ENCODE measurements at places on chromosomes 7 and 10.

- no peak for DNase-seq
These were observed 81.2 kb downstream of the ANKRD7 start for GRCh38 chr7:118305671-118306070.

- peak; percentile 3 for DNase-seq
These were observed 380.9 kb downstream of the LRRTM3 start for GRCh38 chr10:67306588-67307205.

DNA sequence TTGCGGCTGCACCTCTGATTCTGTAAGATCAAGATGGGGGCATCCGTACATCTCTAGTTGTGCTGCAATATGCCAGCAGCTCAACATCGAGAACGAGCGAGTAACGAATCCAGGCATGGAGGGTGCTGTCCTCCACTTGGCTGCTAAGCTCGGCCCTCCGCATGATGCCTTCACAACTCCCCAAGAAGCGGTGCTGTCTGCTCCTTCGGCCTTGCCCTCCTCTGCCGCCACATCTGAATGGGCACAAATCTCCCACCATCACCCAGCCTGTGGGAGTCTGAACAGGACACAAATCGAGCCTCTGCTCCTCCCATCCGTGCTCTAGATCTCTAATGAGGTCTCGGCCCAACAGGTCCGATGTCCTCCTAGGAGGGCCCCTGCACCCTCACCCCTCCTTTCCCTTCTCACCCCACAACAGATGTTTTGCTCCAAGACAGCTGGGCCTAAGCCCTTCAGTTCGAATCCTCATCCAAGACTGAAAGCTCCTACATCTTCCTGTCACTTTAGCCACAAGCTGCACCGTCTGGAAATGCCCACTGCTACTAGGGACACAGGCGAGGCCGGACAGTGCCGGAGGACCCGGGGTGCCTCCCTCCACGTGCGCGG, 86.7 kb downstream of the ZNF33B start:
- no peak for DNase-seq

DNA sequence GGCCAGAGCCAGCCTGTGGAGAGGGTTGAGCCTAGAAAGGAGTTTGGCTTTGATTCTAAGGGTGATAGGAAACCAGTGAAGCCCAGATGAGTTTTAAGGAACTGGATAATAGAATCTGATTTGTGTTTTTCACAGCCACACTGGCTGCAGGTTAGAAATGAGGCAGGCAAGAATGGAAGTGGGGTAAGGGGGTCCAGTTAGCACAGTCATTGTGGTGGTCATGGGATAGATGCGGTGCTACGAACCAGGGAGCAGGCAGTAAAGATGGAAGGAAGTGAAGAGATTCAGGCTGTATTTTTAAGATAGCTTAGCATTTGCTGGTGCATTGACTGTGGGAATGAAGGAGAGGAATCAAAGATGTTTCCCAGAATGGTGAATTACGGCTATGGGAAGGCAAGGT, 322.2 kb downstream of the LRMDA start:
- DNase-seq: no peak

GRCh38 chr10:17805921-17806577, 3.1 kb upstream of the MRC1 start:
- no peak for DNase-seq

GRCh38 chr7:76315364-76315763, 12.9 kb downstream of the HSPB1 start:
- DNase-seq: no peak

DNA sequence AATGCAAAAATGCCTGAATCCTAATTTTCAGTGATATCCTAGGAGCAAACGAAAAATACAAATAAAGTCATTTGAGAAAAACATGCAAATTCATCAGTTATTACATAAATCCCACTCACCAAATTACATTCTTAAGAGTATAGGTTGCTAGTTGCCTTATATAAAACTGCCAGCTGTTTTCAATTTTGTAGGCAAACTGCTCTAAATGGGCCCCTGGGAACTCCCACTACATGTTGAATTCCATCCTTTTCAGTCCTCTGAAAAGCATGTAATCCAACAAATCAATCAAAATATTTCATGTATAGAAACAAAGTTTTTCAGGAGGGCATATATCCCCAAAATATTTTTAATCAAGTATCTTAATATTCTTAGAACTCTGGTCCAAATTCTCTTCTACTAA, 2.1 kb upstream of the JMJD1C start:
- peak; percentile 47 for DNase-seq

DNA sequence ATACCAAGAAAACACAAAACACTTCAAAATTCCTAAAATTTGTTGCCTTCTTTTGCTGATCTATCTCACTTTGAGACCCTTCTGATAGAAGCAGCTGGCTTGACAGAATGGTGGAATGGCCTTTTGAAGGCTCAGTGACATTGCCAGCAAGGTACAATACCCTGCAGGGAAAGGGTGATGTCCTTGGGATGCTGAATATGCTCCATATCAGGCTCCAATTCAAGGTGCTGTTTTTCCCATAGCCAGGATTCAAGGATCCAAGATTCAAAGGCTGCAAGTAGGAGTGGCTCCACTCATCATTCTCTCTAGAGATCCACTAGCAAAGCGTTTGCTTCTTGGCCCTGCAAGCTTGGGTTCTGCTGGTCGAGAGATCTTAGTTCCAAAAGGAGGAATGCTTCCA, 120.4 kb downstream of the USP6NL start:
- no peak for DNase-seq

- DNase-seq: no peak
These were observed 358.7 kb downstream of the PHF14 start for GRCh38 chr7:11332186-11332864.

GRCh38 chr10:44706745-44707144, 204.4 kb upstream of the TMEM72 start:
- peak; percentile 99 for DNase-seq

DNA sequence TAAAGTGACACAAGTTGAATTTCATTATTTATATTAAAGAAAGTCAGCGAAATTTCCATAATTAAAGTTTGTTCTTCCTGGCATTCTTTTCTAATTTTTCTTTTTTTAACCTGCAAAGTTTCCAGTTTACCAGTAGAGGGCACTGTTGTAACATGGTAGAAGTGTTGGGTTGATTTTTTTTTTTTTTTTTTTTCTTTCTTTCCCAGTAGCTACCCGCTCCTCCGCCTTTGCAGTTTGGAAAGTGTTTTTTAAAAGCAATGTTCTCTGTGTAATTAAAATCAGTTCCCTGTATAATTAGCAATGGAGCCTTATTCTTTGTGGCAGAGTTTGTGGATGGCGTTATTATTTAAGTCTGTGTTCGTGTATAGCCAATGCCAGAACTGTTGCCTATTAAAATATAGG, 53.7 kb downstream of the TAF3 start:
- DNase-seq: peak; percentile 39

DNA sequence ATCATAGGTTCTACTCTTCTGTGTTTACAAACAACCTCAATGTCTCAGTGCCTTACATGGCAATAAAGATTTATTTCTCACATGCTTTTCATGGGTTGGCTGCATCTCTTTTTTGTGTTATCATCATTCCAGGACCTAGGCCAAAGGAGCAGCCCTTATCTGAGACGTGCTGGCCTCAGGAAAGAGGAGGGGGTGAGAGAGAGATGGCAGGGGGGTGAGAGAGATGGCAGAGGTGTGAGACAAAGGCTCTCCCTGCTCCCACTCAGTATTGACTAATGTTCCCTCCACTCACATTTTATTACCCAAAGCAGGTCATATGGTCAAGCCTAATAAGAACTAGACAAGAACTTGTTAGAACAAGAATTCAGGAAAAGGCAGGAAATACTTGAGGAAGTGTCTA, 120.1 kb upstream of the PRR15 start:
- DNase-seq: no peak

DNA sequence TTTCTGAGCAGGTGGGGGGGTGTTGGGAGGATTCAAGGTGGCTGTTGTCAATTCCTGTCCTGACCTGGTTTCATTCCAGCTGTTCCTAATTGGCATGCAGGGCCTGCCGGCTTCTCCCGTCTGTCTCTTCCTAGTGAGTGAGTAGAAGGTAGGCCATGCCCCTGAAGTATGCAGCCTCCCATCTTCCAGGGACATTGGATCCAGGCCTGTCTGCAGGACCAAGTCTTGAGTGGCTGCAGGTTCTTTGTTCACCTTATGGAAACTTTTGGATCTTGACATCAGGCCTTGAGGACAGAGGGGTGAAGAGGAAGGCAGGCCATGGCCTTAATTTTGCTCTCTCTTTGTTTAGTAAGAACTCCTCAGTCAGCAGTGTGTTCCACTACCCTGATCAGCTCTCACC, 131.8 kb downstream of the SH2D4B start:
- no peak for DNase-seq

DNA sequence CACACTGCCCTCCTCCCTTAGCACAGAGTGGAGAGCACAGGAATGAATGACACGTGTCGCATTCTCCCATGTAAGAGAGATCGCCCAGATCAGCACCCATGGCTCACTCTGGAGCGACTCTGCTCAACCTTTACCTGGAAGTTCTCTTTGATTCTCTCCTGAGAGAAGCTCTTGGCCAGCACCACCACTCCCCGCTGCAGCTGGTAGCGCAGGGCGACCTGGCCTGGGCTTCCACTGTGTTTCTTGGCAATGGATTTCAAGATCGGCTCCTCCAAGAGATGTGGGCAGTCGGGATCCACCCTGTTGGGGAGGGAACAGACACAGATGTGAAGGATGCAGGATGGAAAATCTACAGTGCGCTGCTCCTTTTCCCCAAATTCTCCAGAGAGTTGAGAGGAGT, 27.4 kb downstream of the AKR1C8 start:
- no peak for DNase-seq

GRCh38 chr7:22589641-22590201, 89.7 kb upstream of the STEAP1B start:
- DNase-seq: peak; percentile 66

DNA sequence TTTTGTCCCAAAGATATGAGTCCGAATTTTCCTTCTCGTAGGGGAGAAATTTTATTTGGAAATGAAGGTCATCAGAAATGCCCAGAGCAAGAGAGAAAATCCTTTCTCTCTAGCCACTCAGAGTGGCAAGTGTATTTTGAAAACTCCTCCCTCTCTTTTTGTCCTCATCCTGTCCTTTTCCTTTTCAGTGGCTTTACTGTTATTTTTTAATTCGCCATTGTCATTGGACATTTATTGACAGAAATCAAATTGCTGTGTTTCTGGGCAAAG, 39.6 kb downstream of the TET1 start:
- DNase-seq: no peak

- peak; percentile 89 for DNase-seq
These were observed 29.3 kb upstream of the ERCC6 start for GRCh38 chr10:49568235-49568634.

DNA sequence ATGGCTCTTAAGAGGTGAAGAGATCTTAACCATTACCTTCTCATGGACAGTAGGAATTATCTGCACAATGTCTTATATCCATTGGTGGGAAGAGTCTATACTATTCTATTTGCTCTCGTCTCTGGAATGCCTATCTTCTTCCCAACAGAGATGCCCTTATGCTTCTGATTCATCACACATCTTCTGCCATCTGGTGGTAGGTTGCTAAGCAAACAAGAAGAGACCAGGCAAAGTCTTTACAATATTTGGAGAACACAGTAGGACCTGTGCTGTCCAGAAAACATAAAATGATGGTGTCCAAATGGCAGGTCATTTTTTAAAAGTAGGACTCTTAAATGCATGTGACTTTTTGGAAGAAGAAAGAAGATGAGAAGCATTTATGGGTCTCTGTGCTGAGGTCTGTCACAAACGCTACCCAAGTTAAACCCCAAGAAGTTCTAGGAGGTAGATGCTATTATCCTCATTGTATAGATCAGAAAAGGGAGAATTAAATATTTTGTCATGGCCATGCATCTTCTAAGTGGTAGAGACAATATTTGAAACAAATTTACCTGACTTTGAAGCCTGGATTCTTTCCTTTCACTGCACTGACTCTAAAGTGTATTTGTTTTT, 67.8 kb upstream of the NXPH1 start:
- DNase-seq: no peak

GRCh38 chr7:100034871-100035510, 14.6 kb upstream of the ZSCAN21 start:
- DNase-seq: peak; percentile 43

DNA sequence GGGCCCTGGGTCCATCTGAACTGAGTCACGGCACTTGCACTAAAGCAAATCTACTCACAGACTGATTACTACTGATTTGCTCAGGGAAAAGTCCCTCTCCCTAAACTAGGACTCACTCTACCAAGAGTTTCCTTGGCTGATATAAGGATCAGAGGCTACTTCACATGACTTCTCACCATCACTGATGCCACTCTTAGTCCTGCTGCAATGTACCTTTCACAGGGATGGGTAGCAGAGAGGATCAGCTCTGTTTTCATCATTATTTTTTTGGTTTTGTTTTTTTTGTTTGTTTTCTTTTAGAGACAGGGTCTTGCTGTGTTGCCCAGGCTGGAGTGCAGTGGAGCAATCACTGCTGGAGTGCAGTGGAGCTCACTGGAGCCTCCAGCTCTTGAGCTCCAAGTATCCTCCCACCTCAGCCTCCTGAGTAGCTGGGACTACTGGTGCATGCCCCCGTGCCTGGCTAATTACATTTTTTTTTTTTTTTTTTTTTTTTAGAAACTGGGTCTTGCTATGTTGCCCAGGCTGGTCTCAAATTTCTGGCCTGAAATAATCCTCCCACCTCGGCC, 200.6 kb downstream of the JCAD start:
- no peak for DNase-seq

DNA sequence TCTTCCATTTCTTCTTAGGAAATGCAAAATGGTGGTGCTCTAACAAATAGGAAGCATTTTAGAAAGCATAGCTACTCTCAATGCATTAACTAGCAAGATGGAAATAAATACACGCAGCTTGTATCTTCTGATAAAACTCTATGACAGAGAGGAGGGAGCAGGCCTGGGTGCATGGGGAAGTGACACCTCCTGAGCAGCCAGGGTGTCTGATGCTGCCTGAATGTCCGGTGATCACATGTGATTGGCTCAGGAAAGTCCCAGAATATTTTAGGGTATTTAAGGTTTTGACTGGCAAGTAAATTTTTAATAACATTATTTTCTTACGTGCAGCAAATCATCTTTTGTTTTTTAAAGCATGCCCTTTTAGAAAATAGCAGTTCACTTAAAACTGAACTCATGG, 261.0 kb upstream of the KLF6 start:
- no peak for DNase-seq

GRCh38 chr7:36039243-36039642, 113.8 kb upstream of the EEPD1 start:
- DNase-seq: peak; percentile 17

GRCh38 chr10:112039823-112040222, 143.7 kb downstream of the GPAM start:
- no peak for DNase-seq

All from EH (cell line).